Astrocyte (in vitro differentiated cells and primary cell): ENCODE measurements at places on chromosomes 4 and X. TPM values are rescaled to one million over a fixed set of nuclear protein-coding genes. Genes with fewer than 3 reads are reported as not detected.

Gene RAI2
- total RNA-seq: 0.50 and 0.66 TPM in 2 replicates

Gene VCX2
- total RNA-seq: not detected in 2 replicates

Gene EDA
- 1.2 and 1.8 TPM in 2 replicates for total RNA-seq

Gene ZNF157
- 0.17 and 0.54 TPM in 2 replicates for total RNA-seq

Gene APEX2
- 14.5 and 15.0 TPM in 2 replicates for total RNA-seq

Gene ZGRF1
- 4.4 and 5.2 TPM in 2 replicates for total RNA-seq

Gene GPR143
- total RNA-seq: 1.8 and 3.0 TPM in 2 replicates

Gene GPR119
- not detected in 2 replicates for total RNA-seq

Gene STX18
- 24.0 and 30.6 TPM in 2 replicates for total RNA-seq

Gene WAS
- 0.75 and 1.1 TPM in 2 replicates for total RNA-seq

Gene C1QTNF7
- total RNA-seq: not detected in 2 replicates

Gene PPP2R2C
- total RNA-seq: 0.72 and 1.1 TPM in 2 replicates

Gene CSN1S1
- total RNA-seq: not detected in 2 replicates

GRCh38 chrX:48904626-48905025 lies 6.8 kb downstream of the SLC35A2 start:
- no peaks in the 10 kb centered on the region for H3K27me3 ChIP-seq
- H3K4me1 ChIP-seq: no peaks in the 10 kb centered on the region
- peaks cover 7% of the 10 kb centered on the region for H3K36me3 ChIP-seq
- no peak overlapping the region for H3K4me3 ChIP-seq
- H3K27ac ChIP-seq: no peak overlapping the region

DNA sequence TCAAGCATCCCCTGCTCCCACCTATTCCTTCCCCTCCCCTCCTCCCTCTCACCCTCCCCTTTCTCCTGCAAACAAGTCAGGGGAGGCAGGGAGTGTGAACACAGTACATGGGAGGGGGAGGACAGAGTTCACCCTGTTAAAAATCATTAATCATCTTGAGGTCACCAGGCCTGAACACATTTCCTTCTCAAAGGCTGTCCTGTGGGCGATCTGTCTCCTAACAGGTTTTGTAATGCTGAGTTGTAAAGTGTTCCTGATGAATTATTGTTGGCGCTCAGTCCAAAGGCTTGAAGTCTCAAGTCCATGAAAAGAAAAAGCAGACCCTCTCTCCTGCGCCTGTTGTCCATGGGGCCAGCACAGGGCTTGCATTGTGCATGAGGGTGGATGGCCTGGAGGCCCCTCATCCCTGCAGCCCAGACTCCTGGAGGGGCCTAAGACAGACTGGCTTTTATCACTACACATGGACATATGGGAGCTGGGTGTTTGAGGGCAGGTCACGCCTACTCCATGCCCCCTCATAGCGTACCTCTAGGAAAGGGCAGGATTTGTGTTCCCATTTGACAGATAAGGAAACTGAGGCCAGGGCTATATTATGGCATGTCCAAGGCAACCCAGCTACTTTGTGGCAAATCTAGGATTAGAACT lies 189.1 kb downstream of the RAB28 start:
- peak; percentile 44 for DNase-seq
- H3K27ac ChIP-seq: no peak overlapping the region

DNA sequence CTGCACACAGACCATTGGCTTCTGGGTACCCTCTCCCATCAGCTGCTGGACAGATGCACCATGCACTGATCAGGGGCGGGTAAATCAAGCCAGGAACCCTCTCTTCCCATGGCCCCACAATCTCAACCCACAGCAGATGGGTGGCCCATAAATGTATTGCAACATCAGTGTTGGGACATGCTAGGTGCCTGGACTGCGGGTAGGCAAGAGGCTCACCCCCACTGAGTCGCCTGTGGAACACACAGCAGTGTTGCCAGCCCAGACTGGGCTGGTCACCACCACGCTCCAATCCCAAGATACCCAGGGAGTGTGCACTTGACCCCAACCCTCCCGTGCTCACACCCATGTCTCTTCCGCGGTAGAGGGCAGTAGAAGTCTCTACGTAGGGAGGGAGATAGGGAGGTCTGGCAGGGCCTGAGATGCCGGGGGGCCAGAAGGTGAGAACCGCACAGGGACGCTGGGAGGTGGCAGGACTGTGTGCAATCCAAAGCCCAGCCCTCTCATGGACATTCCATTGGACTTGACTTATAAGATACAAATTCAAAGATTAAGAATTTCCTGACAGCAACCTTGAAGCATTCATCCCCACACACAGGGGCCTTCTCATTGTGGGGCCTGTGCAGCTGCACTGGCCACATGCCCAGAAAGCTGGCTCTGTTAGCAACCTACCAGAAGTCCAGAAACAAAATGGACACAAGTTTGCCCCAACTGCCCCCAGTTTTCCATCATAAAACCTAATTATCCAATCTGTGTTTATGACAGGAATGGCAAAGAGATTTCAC lies 183.7 kb downstream of the NSUN7 start:
- no peaks in the 10 kb centered on the region for H3K27me3 ChIP-seq
- no peak overlapping the region for H3K4me3 ChIP-seq
- H3K36me3 ChIP-seq: no peaks in the 10 kb centered on the region
- H3K4me1 ChIP-seq: no peaks in the 10 kb centered on the region

- H3K36me3 ChIP-seq: no peaks in the 10 kb centered on the region
- H3K4me3 ChIP-seq: no peak overlapping the region
- no peak overlapping the region for H3K27ac ChIP-seq
- DNase-seq: no peak
- no peaks in the 10 kb centered on the region for H3K4me1 ChIP-seq
Measured at GRCh38 chr4:108926061-108926460, 163.2 kb upstream of the ETNPPL start.

DNA sequence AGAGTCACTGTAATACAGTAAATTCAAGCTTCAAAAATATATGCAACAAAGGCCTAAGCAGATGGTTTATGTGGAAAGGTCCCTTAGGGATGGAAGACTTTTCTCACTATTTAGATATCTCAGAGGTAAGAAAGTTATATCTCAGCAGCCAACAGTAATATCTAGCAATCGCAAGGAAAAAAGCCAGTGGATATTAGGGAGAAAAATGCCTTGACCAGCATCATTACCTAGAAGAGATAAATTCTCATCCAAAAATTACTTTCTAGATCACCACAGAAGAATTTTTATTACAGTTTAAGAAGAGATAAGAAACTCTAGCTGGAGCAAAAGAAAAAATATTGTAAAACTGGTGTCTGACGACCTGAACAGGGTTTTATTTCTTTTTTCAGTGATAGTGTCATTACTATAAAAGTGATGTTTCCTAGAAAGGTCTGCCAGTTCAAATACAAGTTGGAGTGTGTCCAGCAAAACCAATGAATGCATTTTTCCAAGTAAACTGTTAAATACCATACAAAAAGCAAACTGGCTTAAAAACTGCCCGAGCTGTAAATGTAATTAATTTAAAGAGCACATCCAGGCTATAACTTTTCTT lies 100.0 kb downstream of the ATP11C start:
- no peaks in the 10 kb centered on the region for H3K36me3 ChIP-seq
- no peak overlapping the region for H3K27ac ChIP-seq
- no peaks in the 10 kb centered on the region for H3K27me3 ChIP-seq
- DNase-seq: no peak

DNA sequence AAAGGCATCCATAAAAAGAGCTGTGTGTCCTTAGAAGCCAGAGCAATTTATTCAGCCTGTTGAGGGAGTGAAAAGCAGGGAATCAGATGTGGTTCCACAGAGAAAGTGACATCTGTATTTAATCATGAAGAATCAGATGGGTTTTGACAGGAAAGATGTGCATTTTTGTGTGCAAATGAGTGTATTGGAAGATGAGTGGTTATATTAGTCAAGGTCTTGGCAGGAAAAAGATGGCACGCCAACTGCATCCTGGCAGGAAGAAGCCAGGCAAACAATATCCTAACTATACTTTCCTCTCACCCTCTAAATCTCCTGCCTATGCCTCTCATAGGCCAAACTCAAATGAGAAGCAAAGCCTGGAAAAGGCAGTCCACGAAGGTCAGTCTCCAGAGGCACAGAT lies 59.1 kb downstream of the SCFD2 start:
- peaks cover 7% of the 10 kb centered on the region for H3K4me1 ChIP-seq
- no peak overlapping the region for H3K27ac ChIP-seq
- no peak overlapping the region for H3K4me3 ChIP-seq
- H3K36me3 ChIP-seq: no peaks in the 10 kb centered on the region
- peak; percentile 32 for DNase-seq

- no peak overlapping the region for H3K27ac ChIP-seq
- peaks cover 24% of the 10 kb centered on the region for H3K4me1 ChIP-seq
- no peaks in the 10 kb centered on the region for H3K36me3 ChIP-seq
- H3K4me3 ChIP-seq: no peak overlapping the region
- DNase-seq: peak; percentile 86
Measured at GRCh38 chr4:40333921-40334352, 1.2 kb upstream of the CHRNA9 start.

DNA sequence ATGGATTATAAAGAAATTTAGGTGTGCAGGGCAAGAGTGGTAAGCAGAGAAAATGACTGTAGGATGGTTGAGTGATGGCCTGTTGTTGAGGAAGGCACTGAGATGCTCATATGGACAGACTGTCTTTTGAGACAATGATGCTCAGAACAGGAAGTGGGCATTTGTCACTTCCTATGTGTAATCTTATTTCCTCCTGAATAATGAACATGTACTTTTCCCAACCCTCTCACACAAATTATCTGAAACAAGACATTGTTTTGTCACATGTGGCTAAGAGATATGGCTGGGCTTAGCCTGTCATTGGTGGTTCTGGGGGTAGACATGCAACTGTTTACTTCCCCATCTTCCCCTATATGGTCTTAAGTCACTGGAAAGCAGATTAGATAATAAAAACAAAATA lies 240.5 kb downstream of the CFAP47 start:
- no peak overlapping the region for H3K27ac ChIP-seq
- no peaks in the 10 kb centered on the region for H3K27me3 ChIP-seq

DNA sequence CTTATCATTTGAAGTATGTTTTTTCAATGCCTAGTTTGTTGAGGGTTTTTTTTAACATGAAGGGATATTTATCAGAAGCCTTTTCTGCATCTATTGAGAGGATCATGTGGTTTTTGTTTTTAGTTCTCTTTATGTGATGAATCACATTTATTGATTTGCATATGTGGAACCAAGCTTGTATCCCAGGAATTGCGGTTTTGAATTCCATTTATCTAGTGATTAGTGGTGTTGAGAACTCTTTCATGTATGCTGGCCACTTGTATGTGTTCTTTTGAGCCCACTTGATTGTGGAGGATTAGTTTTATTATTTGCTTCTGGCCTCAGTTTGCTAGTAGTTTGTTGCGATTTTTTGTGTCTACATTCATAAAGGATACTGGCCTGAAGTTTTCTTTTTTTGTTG lies 85.0 kb upstream of the CNKSR2 start:
- no peak for DNase-seq
- H3K27ac ChIP-seq: no peak overlapping the region
- H3K27me3 ChIP-seq: no peaks in the 10 kb centered on the region
- no peak overlapping the region for H3K4me3 ChIP-seq
- H3K36me3 ChIP-seq: no peaks in the 10 kb centered on the region
- no peaks in the 10 kb centered on the region for H3K4me1 ChIP-seq

DNA sequence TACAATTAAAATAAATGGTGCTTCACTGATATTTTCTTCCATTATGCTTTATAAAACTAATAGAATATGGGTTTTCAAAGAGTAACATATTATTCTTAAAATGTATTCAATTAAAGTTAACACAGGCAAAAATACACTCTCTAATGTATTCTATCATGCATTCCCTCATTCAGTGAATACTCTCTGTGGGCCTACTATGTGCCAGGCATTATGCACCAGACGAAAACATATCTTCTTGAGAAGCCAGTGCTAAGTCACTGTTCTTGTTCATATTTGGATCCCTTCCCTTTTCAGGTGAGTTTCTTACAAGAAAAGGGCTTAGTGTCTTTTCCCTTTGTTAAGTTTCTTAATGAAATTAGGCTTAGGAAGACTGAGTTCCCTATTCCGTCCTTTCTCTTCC lies 58.1 kb downstream of the NAF1 start:
- H3K27me3 ChIP-seq: no peaks in the 10 kb centered on the region
- no peaks in the 10 kb centered on the region for H3K4me1 ChIP-seq
- H3K4me3 ChIP-seq: no peak overlapping the region
- H3K36me3 ChIP-seq: no peaks in the 10 kb centered on the region

GRCh38 chrX:47933946-47934345 lies 69.8 kb downstream of the ZNF182 start:
- no peak overlapping the region for H3K27ac ChIP-seq
- H3K27me3 ChIP-seq: no peaks in the 10 kb centered on the region
- H3K4me1 ChIP-seq: no peaks in the 10 kb centered on the region
- no peaks in the 10 kb centered on the region for H3K36me3 ChIP-seq

GRCh38 chr4:64796581-64796980 lies 387.3 kb upstream of the TECRL start:
- no peaks in the 10 kb centered on the region for H3K4me1 ChIP-seq
- H3K27me3 ChIP-seq: no peaks in the 10 kb centered on the region
- no peak overlapping the region for H3K27ac ChIP-seq
- no peak overlapping the region for H3K4me3 ChIP-seq
- no peak for DNase-seq

GRCh38 chr4:47694322-47694721 lies 143.5 kb downstream of the CORIN start:
- no peaks in the 10 kb centered on the region for H3K36me3 ChIP-seq
- no peaks in the 10 kb centered on the region for H3K27me3 ChIP-seq
- no peak overlapping the region for H3K27ac ChIP-seq
- no peaks in the 10 kb centered on the region for H3K4me1 ChIP-seq
- no peak for DNase-seq
- no peak overlapping the region for H3K4me3 ChIP-seq

DNA sequence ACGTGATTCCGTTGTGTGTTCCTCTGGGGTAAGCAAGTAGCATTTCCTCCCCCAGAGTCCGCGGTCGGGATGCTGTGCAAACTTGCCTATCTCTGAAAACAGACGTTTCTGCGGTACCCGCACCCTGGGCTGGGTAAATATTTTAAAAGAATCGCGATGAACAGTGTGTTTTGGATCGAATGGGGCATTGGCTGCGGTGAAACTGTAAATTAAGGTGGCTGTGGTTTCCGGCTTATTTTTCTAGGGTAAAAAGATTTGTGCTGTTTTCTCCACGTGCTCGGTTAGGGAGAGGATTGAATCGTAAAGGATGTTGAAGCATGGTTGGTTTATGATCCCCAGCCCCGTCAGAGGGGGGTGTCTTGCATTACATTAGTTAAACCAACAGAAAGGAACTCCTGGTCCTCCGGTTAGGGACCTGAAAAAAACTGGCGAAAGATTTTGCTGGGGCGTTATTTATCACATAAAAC lies 1.2 kb downstream of the HHIP start:
- H3K4me3 ChIP-seq: peak overlapping the region; percentile 98
- H3K27ac ChIP-seq: peak overlapping the region; percentile 84
- peaks cover 7% of the 10 kb centered on the region for H3K36me3 ChIP-seq
- H3K27me3 ChIP-seq: no peaks in the 10 kb centered on the region

DNA sequence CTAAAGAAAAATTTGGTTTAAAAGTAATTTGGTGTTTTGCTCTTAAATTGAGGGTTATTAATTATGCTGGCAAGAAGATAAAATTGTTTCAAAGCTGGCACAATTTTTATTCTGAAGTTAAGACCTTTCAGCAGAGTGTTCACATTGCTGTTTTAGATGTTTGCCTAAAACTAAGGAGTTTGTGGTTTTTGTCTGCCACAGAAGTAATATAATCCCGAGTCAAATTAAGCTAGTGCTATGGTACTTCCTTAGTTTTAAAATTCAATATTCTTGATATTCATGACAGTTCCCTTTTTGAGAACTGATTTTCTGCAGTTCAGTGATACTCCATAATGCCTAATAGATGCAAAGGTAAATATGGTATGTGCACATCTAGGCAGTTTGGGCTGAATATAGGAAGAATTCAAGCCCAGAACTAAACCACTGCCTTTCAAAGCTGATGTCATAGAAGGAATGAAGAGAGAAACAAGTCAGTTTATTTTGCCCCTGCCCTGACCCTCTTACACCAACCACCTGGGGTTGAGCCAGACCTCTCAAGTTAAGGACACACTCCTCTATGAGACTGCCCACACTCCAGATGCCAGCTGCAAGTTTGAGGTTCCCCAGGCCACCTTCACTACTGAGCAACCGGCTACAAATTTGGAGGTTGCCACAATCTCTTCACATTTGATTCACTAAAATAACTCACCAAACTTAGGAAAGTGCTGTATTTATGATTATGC lies 32.1 kb upstream of the VEGFC start:
- H3K36me3 ChIP-seq: no peaks in the 10 kb centered on the region
- no peak overlapping the region for H3K4me3 ChIP-seq
- no peaks in the 10 kb centered on the region for H3K27me3 ChIP-seq
